ENCODE measurements at places on chromosomes 2 and 18. TPM values are rescaled to one million over a fixed set of nuclear protein-coding genes. Genes with fewer than 3 reads are reported as not detected.
A peak's percentile ranks its signal among the peaks of the same experiment; 100 is the strongest.

DNA sequence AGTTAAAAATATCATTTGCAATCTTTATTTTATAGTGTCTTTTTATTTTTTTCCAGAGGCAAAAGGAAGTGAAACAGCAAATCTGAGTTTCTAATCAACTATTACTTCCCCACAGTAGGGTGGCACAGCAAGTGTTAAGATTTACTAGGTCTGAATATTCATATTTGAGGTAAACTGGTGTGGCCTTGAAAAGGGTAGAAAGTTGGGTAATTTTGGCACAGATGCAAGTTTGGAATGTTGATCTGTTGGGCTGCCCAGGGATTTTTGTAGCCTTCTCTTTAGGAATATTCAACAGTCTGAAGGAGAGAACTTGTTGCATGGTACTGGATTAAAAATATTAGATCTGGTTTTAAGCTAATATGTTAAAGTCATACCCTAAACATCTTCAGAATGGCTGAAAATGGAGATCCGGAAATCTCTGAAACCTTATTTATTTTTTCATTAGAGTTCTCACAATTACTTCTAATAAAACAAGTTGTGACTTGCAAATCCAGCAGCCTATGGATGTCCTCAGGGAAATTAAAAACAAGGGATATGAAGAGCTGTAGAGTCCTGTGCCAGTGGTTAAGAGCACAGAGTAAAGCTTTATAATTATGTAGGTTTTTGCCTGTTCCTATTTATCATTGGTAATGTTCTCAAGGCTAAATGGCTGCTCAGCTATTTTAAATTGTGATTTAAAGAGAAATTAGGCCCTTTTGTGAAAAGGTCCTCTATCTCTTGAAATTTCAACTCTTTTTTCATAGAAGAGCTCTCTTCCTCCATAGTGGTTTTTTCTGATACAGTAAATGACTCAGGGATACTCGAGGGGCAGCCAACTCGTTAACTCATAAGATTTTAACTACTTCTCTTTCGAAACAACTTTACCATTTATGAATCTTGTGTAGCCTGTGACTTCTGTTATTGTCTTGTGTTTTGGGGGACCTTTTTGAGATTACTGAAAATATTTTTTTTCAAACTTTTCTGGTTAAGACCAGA, 11.0 kb downstream of the TANK start:
- no peak for DNase-seq

GRCh38 chr2:199627417-199627816, 169.7 kb upstream of the SATB2 start:
- DNase-seq, result no peak

DNA sequence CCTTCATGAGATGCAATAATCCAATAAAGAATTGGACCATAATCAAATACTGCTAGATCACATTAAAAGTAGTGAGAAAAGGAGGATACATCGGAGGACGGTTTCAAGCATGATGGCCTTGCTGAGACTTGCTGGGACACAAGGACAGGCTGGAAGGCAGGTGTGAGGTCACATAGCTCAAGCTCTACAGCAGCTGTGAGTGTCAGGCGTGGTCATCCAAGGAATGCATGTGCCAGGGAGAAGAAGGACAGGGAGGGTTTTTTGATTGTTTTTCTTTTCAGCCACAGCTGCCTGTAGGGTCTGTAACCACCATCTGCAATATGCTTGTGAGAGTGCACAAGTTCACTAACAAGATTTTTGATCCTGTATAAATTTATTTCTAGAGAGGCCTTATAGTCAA, 57.6 kb downstream of the BMP10 start:
- DNase-seq, result no peak

DNA sequence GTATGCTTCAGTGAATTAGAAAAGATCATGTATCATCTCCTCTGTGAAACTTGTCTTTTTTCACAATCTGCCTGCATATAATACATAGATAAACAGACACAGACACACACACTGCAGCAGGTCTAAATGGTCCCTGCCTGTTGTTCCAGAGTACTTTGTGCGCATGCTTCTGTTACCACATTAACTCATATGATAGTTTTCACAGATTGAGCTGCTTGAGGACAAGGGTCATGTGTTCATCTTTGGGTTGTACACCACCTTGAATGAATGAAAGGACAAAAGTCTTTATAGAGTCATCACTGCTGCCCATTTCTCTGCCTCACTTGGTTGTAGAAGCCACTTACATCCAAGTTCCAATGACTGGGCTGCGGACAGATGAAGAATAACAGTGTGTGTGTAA, 72.7 kb upstream of the GLS start:
- no peak for DNase-seq

GRCh38 chr2:157269922-157270321, 12.4 kb downstream of the GALNT5 start:
- DNase-seq, result no peak

GRCh38 chr2:175293195-175293594, 111.7 kb upstream of the ATP5MC3 start:
- DNase-seq, result no peak

DNA sequence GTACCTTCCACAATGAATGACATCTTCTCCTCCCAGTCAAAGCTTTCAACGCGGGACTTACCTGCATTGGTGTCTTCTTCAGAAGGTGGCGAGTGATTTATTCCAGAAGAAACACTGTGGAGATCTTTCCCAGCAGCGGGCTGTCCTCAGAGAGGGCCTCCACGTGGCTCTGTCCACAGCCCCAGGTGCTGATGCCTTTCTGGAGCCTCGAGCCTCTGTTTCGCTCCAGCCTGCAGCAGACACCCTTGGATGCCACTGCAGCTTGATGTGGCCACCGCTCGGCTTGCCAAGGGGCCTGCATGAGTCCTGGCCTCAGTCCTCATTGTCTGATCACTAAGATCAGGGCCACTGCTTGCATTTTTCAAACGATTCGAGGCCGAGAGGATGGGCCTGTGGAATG, 46.6 kb upstream of the GALR1 start:
- DNase-seq, result no peak

NDUFB3 gene
- total RNA-seq, result 303 TPM

DNA sequence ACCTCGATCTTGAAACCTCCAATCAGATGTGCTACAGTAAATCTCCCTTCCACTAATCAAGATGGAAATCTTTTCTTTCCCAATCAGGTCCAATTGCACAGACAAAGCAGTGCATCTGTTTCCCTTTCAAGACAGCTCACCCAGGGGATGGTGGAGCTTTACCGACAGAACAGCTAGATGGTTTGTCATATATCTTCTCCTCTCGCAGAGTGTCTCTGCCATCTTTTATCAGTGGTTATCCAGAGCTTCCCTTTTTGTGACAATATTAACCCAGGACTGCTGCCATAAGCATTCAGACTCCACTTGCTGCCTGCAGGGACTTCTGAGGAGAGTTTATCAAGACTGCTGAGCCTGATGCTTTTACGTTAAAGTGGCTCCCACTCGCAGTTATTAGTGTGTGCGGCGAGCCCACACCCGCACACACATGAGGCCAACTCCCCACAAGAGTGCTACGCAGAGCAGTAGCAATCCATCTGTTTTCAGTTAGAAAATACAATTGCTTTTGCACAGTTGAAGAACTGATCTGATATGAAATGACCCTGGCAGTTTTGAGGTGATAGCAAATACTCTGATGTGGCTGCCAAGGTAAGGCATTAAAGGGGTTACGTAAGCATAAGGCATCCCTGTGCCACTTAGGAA, 398.9 kb downstream of the NCKAP5 start:
- no peak for DNase-seq

GRCh38 chr2:172428832-172429210, 1.4 kb downstream of the ITGA6 start:
- no peak for DNase-seq

DNA sequence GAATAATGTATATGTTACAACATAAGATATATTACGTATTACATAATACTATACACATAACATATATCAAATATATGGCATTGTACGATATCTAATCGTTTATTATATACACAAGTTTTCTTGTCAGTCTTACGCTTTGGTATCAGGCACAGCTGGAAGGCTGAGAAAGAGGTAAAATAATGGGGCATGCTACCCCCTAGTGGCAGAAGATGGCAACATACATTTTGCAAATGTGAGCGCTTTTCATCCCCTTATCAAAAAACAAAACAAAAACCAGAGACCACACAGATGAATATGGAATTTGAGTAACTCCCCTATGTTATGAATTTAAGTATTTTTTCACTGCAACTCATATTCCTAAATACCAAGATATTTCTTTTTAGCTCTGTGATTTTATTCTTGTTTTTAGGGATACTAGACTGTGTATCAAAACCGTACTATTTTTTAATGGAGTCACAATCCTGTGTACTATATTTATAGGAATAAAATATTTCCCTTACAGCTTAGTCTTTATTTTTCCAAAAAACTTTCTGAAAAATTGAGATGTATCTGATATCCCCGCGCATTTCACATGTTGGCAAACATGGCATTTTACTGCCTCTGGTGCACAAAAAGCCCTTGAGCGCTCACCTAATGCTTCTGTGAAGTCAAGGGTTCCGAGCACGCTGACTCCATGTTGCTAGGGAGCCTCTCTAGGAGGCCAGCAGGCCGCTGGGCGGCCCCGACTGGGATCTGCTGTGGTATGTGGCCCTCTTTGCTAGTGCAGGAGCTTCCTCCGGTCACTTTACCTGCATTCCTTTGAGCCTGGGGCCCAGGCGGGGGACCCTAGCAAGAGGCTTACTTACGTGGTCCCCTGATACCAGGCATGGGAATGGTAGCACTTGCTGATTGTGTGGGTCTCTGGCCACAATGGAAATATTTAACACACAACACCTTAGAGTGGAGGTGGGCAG, 62.5 kb downstream of the SLC4A3 start:
- DNase-seq, result peak; percentile 66

DNA sequence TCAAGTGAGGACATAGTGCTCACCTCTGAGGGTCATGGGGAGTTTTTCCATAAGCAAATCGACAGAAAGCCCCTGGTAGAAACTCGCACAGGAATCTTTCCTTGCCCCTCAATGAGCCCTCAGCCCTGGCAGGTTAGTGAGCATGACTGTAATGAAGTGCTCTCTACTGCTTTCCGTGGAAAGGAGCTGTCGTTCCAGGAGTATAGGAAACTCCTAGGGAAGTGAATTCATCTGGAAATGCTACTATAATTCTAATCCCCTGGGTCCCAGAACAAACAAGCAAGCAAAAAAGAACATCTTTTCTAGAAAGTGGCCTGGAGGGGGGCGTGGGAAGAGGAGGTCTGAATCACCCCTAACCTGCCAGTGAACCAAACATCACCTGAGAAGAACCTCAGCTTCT, 18.1 kb downstream of the BCL2L11 start:
- no peak for DNase-seq

DNA sequence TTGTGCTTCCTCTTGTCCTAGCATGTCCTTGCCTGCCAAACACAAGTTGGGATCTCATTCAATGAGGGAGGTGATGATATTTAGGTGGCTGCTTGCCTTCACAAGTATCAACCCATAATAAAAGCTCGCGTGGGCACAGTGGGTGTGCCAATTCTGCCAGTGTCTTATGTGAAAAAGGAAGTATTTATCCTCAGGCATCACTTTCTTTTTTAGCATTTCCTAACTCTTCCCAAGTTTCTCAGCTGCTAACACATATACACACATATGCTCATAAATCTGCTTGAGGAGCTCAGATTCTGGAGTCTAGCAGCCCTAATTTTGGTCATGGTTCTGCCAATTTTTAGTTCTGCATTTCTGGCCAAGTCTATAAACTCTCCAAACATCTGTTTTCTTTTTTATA, 319.5 kb upstream of the HNMT start:
- DNase-seq, result no peak
